ENCODE measurements at places on chromosomes 2 and 18. TPM values are rescaled to one million over a fixed set of nuclear protein-coding genes. Genes with fewer than 3 reads are reported as not detected.

Gene ATP6V1B1
- not detected for total RNA-seq

Gene MAL
- total RNA-seq: not detected

DNA sequence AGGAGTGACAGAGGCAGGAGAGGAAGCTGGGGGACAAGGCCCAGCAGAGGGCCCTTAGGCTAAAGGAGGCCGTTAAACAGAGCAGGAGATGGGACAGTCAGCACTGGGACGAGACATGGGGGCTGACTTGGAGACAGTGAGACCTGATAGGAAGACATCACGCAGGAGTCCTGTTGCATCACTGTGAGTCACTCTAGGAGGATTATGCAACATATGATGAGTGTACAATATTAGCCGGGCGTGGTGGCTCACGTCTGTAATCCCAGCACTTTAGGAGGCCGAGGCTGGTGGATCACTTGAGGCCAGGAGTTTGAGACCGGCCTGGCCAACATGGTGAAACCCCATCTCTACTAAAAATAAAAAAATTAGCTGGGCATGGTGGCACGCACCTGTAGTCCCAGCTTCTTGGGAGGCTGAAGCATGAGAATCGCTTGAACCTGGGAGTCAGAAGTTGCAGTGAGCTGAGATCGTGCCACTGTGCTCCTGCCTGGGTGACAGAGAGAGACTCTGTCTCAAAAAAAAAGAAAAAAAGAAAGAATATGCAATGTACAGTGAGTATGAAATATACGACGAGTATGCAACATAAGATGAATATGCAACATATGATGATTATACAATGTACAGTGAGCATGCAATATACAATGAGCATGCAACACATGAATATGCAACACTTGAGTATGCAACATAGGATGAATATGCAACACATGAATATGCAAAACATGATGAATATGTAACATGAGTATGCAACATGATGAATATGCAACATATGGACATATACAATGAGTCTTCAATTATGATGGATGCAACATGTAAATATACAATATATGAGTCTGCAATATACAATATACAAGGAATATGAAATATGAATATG lies 83.3 kb upstream of the ID2 start:
- no peaks in the 10 kb centered on the region for H3K36me3 ChIP-seq
- H3K4me1 ChIP-seq: peaks cover 11% of the 10 kb centered on the region
- H3K27ac ChIP-seq: no peak overlapping the region

GRCh38 chr2:136770384-136770783 lies 5.0 kb downstream of the THSD7B start:
- no peaks in the 10 kb centered on the region for H3K36me3 ChIP-seq
- H3K27ac ChIP-seq: no peak overlapping the region
- DNase-seq: no peak
- H3K27me3 ChIP-seq: peaks cover 37% of the 10 kb centered on the region
- H3K4me1 ChIP-seq: peaks cover 12% of the 10 kb centered on the region

All from progenitor cell of endocrine pancreas (in vitro differentiated cells).